ENCODE measurements at places on chromosomes 2 and 18. TPM values are rescaled to one million over a fixed set of nuclear protein-coding genes. Genes with fewer than 3 reads are reported as not detected.

Gene GPR35
- polyA plus RNA-seq: 0.06 TPM

Gene SKA1
- polyA plus RNA-seq: 3.5 TPM

Gene VAMP5
- polyA plus RNA-seq: 100 TPM

Gene UGT1A6
- not detected for polyA plus RNA-seq

Gene ACKR3
- 0.07 TPM for polyA plus RNA-seq

Gene DNAJC5G
- polyA plus RNA-seq: not detected

Gene FAP
- polyA plus RNA-seq: 300 TPM

Gene EGR4
- not detected for polyA plus RNA-seq

Gene SEMA4F
- 6.8 TPM for polyA plus RNA-seq

GRCh38 chr2:144165599-144166250, 354.2 kb downstream of the ZEB2 start:
- DNase-seq: no peak

DNA sequence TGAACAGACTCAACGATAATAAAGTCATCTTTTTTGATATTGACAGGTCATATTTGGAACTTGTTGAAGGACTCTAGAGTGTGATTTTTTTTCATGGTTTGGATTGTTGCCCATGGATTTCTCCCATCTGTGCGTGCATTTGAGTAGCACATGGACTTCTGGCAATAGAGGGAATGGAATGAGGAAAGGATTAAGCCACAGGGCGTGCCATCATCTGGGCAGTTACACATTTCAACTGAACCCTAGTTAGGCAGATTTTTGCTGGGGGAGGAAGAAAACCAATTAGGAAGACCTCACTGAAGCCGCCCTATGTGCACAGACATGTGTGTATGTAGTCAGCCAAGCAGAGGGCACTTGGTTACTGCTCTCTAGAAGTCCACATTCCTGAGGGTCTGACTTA, 72.6 kb downstream of the TPGS2 start:
- no peak for DNase-seq

DNA sequence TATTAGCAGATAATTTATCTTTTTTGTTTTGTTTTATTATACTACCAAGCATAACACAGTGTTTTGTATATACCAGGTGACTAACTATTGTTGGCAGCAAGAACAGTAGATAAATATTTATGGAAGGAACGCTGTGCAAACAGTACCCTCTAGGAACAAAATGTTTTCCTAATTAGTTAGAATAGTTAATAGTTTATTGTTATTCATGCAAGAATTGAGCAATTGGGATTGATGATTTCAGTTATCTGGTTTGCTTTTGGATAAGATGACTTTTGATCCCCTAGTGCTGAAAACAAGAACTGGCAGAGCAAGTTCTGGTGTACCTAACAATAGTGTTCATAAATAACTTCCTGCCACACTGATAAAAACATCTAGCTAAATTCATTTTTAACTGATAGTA, 323.3 kb downstream of the TGIF1 start:
- no peak for DNase-seq

DNA sequence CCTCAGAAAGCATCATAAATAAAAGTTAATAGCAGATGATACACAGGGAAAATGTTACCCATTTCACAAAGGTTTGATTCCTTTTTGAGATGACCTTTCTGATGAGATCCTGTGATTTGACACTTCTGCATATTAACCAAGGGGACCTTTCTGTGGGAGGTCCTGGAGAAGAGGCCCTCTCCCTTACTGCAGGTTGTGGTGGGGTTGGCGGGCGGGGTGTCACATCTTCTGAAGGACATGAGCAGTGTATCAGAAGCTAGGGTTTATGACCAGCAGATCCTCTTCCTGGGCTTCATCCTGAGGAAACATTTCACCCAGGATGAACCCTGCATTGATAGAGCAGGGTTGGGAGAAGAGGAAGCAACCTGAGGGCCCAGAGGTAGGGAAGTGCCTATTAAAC, 37.2 kb upstream of the SCLY start:
- DNase-seq: no peak

DNA sequence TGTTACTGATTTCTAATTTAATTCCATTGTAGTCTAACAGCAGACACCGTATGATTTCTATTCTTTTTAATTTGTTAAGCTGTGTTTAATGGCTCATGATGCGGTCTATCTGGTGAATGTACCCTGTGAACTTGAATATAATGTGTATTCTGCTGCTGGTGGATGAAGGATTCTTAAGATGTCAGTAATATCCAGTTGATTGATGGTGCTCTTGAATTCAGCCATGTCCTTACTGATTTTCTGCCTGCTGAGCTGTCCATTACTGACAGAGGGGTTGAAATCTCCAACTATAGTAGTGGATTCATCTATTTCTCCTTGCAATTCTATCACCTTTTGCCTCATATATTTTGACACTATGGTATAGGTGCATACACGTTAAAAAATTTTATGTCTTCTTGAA, 373.3 kb upstream of the RAB12 start:
- no peak for DNase-seq

- no peak for DNase-seq
Observed at GRCh38 chr2:241858206-241859016, at the start of gene PDCD1. PDCD1 (minus strand) TSS chr2:241858894; CDS start chr2:241858838, 56 bp downstream.

GRCh38 chr2:171419333-171419732, 14.5 kb downstream of the METTL8 start:
- DNase-seq: no peak

DNA sequence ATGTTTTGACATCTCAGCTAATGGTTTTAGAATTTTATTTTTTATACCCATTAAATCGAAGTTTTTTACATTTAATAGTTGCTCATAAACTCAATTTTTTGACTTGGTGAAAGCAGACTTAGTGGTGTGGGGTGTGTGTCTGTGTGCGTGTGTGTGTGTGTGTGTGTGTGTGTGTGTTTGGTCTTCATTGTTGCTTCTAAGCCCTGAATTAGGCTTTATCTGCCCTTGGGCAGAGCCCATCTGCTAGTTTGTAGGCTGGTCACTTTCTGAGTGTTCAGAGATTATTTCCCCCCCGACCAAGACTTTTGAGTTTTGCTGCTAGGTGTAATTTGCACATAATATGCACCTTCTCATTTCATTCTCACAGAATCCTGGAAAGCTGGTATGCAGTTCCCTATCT, 14.3 kb downstream of the PAX3 start:
- no peak for DNase-seq

- DNase-seq: no peak
Observed at GRCh38 chr2:214484701-214485100, 73.8 kb downstream of the VWC2L start.

DNA sequence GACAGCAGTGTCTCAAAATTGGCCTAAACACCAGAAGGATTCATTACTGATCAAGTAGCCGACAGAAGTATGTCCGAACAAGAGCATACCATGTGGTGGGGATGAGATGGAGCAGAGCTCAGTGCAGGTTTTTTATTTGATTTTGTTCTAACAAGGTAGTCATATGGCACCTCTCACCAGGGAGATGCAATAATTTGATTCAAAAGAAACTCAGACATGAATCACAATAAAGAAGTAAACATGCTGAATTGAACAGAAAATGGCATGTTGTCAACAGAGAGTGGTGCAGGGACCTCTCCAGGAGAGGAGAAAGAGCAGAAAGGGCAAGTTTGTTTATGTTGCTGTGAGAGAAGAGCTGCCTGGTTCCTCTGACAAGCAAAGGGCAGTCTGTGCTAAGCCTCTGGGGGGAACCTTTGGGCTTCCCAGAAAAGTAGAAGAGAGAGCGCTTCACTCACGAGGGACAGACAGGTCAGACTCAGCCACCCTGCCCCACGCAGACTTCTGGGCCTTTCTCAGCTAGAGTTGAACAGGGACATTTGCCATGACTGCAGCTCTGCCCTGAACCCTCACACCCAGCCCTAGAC, 351.3 kb upstream of the RAB12 start:
- no peak for DNase-seq

- no peak for DNase-seq
Observed at GRCh38 chr18:9333441-9334328, 888 bp upstream of the TWSG1 start.

GRCh38 chr2:47569658-47570475, 166.9 kb downstream of the MSH2 start:
- DNase-seq: no peak

DNA sequence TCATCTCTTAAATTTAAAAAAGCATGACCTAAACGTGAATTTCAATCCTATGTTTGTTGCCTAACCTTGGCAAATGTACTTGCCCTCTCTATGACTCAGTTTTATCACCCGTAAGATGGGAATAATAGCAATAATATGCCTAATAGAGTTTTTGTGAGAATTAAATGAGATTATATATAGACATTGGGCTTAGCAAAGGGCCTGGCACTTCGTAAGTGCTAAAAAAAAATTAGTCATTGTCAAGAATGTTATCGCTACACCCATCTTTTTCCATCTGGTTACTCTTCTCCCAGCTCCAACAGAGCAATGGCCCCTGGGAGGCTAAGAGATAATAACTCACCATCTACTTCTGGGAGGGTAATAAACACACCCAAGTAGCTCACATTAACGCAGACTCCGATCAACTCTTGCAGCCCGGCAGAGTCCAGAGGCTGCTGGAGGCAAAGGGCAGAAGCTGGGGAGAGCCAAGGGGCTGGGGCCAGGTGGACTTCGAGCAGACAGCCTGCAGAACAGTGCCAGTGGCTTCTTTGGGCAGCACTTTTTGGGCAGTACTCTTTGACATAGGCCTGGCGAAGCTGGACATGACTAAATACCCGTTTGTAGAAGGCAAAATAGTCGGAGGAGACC, 63.9 kb upstream of the STPG4 start:
- DNase-seq: no peak

DNA sequence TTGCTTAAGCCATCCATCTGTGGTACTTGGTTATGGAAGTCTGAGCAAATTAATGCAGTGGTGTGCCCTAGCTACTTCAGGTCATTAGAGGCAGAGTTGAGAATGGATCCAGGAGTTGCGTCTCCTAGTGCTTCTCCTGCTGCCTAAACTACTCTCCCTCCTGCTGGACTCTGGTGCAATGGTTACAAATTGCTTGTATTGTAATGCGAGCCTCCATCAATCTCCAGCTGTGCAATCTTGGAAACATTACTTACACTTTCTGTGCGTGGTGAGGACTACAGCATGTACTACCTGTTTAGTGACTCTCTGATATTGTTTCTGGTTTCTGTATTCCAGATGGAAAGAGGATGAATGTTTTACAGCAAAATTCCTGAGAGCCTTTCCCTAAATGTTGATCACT, 119.0 kb upstream of the CYRIA start:
- no peak for DNase-seq

GRCh38 chr2:55807900-55808299, 114.3 kb upstream of the PNPT1 start:
- DNase-seq: no peak

DNA sequence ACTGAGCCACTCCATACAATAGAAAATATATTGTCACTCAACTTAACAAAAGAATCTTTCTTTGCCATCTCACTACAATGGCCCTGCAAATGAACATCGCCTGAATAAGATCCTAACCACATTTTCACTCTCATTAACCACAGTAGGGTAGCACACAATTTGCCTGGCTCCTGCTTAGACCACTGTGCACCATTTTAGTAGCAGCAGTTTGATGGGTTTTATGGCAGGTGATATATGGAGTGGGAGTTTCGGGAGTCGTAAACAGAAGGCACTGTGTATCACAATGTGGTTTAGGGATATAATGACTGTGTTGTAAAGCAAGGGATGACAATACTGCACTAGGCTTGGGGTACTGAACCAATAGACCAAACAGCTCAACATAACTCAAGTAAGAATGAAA, 617.4 kb downstream of the BCL11A start:
- no peak for DNase-seq

- peak; percentile 89 for DNase-seq
Observed at GRCh38 chr2:45452866-45453265, 158.2 kb downstream of the SRBD1 start.

GRCh38 chr2:122980671-122981070, 1044.4 kb upstream of the CNTNAP5 start:
- no peak for DNase-seq

DNA sequence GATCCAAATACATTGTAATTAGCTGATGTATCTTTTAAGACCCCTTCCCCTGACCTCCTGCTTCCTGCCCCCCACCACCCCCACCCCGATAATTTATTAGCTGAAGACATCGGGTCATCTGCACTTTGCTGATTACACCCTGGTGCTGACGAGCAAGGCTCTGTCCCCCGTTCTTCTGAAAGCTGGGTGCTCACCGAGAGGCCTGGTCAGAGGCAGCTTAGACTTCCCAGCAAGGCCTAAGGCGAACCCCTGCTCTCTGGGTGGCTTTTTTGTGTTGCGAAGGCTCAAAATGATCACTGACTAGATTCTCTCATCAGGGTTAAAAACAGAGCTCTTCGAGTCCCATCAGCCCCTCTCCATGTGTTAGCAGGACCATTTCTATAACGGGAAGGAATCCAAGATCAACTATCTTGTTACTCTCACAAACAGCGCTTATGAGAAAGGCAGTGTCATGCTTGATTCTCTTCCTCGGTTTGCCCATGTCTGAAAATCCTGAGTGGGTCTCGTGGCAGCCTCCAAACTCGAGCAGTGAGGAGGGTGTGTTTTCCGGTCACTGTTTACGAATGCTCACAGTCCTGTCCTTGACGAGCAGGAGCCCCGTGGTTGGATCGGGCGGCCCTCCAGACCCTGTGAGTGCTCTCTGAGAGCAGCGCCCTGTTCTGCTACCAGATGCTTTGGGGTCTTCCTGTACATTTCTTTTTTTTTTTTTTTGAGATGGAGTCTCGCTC, 201.6 kb downstream of the HDAC4 start:
- no peak for DNase-seq

DNA sequence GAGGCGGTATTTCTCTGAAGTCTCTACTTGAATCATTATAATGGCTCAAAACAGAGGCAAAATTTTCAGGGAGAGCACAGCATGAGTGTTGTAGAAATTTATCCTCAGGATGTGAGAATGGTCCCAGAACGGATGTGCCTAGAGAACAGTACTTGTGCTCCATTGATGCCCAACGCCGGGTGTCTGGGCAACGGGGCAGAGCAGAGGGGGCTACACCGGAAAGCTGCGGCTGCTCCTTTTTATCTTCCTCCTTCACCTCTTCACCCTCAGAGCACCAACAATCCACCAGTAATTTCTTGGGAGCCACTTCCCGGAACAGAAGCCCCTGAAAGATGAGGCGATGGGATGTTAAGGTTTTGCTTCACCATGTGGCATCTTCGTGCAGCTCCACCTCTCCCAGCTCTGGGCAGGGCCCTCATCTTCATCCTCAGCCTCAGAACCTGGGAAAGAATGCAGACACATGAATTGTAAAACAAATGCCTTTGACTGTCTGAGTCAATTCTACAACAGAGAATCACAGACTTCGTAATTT, 71.5 kb downstream of the PTGR3 start:
- no peak for DNase-seq

- DNase-seq: no peak
Observed at GRCh38 chr2:74566076-74566753, 11.7 kb downstream of the DOK1 start.

- DNase-seq: no peak
Observed at GRCh38 chr2:88810017-88810416, 118.5 kb downstream of the RPIA start.

DNA sequence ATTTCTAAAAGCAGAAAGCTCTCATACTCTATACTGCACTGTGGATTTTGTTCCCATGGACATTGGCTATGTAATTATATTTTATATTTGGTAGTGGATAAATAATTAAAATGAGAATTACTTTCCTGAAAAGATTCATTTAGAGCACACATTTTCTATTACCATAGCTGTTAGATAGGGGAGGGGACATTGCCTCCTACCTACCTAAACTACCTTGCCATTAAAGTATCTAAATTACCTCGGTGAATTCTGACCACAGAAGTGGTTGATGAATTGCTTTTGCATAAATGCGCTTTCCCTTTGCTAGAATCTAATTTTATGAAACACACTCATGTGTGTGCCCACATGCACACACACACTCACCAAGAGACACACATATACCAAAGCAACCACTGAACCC, 329.1 kb downstream of the MTX2 start:
- no peak for DNase-seq

Measured in AG04450 (cell line).